WTC11 (cell line): ENCODE measurements at places on chromosomes 12 and 14.

DNA sequence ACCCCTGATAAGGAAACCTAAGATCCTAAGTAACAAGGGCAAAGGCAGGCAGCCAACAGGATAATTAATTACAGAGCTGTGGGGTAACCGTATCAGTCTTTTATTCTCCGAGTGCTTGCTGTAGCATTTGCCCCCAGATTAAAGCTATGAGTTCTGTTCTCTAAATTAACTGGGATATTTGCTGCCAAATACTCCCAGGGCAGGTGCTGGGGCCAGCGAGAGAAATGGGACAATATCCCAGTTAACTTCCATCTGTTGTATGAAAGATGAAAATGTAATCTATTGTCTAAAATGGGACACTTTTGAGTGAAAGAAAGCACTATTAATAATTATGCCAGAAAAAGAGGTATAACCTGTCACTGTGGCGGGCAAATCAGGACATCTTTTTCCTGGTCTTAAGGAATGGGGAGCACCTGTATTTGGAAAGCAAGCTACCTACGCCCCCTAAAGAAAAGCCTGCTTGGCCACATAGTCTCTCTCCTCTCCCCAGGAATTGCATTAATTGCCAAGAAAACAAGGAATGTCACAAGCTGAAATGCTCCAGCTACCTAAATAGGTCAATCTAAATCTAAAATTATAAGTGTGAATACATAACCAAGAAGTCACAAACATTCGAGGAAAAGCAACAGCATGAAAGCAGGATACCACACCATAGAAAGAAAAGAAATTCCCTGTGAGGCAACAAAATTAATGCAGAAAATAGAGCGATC lies 26.7 kb upstream of the CFAP54 start:
- DNase-seq: no peak

- peak; percentile 29 for DNase-seq
Observed at GRCh38 chr14:70642303-70643235, 853 bp downstream of the TTC9 start.

DNA sequence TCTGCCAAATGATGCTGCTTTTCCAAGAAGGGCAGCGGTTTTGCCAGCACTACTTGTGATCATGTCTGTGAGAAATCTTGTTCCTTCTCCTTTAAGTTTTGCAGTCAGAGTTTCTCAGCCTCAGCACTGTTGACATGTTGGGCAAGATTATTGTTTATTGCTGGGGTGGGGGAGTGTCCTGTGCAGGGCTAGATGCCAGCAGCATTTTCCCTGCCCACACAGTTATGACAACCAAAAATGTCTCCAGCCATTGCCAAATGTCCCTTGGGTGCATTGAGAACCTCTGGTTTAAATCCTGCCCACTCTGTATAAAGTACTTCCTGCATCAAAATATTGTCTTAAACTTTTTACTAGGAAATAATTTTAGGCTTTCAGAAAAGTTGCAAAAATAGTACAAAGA lies 20.0 kb downstream of the TMEM132C start:
- no peak for DNase-seq

DNA sequence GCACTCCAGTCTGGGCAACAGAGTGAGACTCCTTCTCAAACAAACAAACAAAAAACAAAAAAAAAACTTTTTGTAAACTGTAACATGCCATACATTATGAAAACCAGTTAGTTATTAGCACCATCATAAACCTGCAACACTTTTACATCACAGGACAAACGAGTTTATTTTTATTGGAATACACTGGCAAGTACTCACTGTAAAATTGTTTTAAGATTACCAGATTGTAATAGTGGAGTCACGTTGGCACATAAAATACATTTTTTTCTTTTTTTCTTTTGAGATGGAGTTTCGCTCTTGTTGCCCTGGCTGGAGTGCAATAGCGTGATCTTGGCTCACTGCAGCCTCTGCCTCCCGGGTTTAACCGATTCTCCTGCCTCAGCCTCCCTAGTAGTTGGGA lies 15.7 kb downstream of the FKBP3 start:
- DNase-seq: no peak

DNA sequence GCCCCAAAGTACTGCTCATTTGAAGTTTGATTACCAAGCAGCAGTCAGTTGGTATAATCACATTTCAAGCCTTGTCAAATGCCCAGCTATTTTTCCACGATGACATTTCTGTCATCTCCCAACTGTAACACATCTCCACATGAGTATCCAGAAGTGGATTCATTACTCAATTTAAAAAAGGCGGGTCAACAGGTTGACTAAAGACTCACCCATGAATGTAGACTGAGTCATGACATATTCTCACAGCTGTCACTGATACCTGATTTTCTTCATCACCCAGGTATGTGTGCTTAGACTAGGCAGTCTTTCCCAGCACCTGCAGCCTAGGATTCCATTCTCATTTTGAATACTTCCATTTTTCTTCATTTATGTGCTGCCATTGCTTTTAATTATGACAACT lies 75.1 kb upstream of the DBX2 start:
- DNase-seq: no peak

DNA sequence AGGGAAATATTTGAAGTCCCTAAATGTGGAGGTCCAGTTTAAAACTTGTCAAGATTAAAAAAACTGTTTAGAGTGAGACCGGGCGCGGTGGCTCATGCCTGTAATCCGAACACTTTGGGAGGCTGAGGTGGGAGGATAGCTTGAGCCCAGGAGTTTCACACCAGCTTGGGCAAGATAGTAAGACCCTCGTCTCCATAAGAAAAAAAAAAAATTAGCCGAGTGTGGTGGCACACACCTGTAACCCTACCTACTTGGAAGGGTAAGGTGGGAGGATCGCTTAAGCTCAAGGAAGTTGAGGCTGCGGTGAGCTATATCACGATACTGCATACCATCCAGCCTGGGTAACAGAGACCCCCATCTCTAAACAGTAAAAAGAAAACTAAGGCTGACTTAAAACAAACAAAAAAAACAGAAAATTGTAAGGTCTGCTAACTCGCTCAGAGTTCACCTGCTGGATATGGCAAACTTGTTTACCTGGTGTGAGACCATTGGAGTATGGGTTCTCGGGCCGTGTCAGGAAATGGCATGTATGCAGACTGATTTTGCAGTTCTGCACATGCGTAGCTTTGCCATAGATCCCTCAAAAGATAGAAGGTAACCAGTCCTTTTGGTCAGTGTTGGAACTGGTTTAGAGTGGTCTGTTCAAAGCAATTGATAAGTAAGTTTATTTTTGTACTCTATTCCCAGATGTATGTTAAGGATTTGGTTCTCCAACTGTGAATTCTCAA lies 2.1 kb downstream of the RNF10 start:
- no peak for DNase-seq

- no peak for DNase-seq
Observed at GRCh38 chr12:6640497-6640896, 4.7 kb upstream of the LPAR5 start.
